Germinal center (tissue), 1 donor: ENCODE measurements at places on chromosomes 13 and 19.

DNA sequence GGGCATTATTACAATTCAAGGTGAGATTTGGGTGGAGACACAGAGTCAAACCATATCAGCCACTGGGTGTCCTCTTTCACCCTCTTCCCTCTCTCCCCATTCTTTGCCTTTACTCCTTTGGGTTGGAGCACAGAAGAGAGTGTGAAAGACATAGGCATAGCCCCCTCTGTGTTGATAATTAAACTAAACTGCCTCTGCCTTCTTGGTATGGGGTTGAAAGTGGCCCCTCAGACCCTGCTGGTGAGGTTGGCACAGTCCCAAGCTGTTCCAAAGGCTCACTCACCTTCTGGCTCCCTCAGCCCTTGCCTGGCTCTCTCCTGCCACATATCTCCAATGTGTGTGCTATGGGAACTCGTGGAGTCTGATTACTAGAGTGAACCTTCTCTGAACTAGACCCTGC, 210.6 kb upstream of the RXFP2 start:
- DNase-seq: no peak

DNA sequence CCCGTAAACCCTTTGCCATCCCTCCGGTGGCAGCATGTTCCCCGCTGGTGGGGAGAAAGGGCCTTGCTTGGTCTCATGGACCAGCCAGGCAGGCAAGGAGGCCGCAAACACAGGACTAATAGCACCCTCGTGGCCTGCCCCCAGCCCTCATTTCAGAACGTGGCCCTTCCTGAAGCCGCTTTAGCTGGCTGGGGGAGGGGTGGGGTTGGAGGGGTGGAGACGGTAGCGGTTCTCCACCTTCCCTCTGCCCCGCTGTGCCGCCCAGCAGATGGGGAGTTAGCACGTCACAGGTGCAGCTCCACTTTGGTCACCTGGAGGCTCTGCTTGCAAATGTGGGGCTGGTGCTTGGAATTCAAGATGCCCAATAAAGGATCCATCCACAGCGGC, 59.3 kb upstream of the URI1 start:
- no peak for DNase-seq

DNA sequence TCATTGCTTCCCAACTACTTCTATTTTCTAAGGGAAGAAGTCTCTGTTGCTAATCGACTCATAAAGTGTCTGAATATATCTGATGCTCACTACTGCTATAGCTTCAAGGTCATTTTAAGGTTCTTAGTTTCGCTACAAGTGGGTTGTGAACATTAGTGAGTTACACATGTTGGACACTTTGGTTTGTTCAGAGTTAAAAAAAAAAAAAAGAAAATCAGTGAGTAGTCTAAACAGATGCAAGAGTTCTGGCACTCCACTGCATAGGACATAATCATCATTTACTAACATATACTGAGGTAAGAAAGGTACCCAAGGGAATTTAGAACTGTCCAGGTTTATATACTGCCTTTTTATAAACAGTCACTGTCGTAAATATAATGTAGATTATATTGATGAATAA, 108.8 kb downstream of the KLF12 start:
- DNase-seq: no peak

DNA sequence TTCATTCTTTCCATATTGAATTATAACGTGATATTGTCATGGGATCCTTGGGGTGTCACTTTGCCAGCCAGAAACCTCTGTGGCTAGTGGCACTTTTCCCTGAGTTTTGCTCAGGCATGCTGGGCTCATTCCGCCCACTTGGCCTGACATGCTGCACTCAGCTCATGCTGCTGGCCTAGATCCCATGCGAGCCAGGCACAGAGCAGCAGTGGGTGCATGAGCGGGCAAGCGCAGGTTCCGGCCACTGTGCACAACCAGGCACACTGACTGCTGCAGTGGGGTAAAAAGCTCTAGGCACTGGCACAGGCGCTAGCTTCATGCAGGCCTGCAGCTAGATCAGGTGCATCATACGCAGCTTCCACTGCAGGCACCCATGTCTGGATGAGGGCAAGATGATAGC, 221.2 kb downstream of the MAB21L1 start:
- DNase-seq: no peak

DNA sequence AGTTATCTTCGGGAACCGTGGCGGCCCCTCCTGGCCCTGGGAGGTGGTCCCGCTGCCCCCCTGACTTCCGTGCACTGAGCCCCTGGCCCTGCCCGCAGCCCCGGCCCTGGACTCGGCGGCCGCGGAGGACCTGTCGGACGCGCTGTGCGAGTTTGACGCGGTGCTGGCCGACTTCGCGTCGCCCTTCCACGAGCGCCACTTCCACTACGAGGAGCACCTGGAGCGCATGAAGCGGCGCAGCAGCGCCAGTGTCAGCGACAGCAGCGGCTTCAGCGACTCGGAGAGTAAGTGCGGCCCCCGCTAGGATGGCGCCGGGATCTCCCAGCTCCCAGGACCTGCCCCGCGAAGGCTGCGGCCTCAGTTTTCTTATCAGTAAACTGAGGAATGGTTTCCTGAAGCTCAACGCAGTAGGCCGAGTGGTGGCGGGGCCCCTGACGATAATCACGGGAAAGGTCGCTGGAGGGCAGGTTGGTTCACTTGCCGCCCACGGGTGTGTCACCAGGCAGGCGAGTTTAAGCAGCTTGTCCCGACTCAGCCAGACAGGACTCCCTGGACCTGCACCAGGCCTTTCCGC, 924 bp downstream of the RGCC start:
- DNase-seq: peak; percentile 31

DNA sequence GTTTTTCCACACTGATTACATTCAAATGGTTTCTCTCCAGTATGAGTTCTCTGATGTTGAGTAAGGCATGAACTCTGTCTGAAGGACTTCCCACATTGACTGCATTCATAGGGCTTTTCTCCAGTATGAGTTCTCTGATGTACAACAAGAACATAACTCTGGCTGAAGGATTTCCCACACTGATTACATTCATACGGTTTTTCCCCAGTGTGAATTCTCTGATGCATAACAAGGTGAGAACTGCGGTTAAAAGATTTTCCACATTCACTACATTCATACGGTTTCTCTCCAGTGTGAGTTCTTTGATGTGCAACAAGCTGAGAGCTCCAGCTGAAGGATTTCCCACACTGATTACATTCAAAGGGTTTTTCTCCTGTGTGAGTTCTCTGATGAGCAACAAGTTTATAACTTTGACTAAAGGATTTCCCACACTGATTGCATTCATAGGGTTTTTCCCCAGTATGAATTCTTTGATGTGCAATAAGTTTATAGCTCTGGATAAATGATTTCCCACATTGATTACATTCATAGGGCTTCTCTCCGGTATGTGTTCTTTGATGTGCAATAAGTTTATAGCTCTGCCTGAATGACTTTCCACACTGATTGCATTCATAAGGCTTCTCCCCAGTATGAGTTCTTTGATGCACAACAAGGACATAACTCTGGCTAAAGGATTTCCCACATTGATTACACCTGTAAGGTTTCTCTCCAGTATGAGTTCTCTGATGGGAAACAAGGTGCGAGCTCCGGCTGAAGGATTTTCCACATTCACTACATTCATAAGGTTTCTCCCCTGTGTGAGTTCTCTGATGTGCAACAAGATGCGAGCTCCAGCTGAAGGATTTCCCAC, 23.5 kb downstream of the ZNF180 start:
- no peak for DNase-seq

GRCh38 chr19:8265872-8266271, 42.3 kb downstream of the CD320 start:
- DNase-seq: no peak

- DNase-seq: peak; percentile 17
Measured at GRCh38 chr13:113493315-113493951, 2.9 kb upstream of the DCUN1D2 start.

DNA sequence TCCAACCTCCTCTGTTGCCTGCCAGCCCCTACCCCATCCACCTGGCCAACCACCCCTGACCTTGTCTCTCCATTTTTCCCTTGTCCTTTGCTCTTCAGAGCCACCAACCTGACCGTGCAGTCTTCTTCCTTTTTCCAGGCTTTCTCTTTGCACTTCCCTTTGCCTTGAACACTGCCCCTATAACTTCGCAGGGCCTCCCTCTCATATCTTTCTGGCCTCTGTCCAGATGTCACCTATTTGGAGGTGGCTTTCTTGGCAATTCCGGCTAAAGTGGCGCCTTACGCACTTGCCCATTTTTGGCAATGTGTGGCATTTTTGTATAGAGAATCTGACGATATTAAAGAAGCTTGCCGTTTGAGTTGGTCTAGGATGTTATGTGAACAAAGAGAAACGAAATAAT, 844 bp downstream of the ZNF543 start:
- no peak for DNase-seq

- DNase-seq: no peak
Measured at GRCh38 chr19:57314146-57314545, 6.1 kb upstream of the ZNF543 start.

DNA sequence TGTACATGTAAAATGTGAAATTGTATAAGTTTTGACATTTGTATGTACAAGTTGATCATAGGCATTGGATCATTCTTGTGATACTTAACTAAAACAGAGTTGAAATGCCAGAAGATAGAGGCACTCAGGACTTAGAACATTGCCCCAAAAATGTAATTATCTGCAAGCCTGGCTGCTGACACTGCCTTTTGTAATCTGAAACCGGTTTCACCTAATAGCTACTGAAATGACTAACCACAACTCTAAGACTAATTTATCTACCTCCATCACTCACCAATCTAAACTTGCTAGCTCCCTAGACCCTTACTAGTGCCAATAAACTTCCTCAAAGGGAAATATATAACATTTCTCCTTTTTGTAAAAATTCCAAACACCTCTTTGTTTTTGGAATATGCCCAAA, 2596.2 kb downstream of the PCDH9 start:
- DNase-seq: no peak

DNA sequence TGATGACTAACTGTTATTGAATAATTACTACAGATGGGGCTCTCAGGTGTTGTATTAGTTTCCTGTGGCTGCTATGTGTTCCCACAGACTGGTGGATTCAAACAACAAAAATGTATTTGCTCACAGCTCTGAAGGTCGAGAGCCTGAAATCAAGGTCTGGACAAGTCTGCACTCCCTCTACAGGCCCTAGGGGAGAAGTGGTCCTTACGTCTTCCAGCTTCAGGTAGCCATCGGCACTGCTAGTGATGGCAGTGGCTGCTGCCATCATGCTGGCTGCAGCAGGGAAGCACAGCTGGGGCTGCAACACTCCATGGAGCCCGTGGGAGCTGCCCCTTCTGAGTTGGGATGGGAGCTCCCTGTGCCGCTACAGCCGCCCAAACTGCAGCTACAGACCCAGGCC, 1.9 kb downstream of the TEX26 start:
- no peak for DNase-seq

GRCh38 chr13:32262165-32262564, 53.0 kb downstream of the ZAR1L start:
- no peak for DNase-seq

DNA sequence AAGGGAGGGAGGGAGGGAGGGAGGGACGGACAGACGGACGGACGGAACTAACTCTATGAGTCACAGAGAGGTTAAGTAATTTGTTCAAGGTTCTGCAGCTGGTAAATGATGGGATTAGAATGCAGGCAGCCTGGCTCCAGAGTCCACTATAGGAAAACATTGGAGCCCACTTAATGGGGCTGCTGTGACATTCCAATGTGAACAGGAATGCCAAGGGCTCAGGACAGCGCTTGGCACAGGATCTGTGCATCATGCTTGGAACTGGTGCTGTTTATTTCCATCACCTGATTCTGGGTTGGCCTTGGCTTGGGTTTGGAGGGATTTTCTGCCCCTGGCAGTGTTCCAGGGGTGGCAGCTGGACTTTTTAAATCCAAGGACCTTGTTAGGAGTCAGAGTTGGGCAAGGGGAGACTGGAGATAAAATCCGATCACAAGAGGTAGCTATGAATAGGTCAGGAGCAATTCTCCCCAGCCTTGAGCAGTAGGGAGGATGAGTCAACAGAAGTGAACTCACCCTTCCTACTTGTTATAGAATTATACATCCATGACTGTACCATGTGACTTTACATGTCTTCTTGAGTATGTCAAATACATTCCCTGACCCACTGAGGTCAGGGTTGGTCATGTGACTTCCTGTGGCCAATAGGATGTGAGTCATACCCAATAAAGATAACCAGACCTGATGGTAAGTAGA, 7.8 kb upstream of the HIF3A start:
- DNase-seq: no peak

- DNase-seq: no peak
Measured at GRCh38 chr13:61778531-61778930, 362.9 kb upstream of the PCDH20 start.

DNA sequence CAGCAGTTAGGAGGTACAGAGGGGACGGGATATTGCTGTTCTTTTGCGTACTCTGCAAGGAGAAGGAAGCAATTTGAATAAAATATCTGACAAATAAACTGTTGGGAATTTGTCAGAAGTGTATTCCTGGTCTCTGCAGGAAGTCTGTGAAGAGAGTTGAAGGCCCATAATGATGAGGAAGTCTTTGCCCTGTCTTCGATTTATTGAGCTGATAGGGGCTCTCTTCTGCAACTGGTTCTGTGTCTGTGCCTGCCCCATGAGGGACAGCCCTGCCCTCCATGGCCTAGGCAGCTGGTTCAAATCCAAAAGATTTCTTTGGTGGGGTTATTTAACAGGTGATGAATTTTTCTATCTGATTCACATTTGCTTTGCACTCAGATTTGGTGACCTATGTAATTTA, 339.7 kb upstream of the EDNRB start:
- no peak for DNase-seq

GRCh38 chr19:15926484-15926883, 7.8 kb downstream of the CYP4F11 start:
- DNase-seq: no peak

DNA sequence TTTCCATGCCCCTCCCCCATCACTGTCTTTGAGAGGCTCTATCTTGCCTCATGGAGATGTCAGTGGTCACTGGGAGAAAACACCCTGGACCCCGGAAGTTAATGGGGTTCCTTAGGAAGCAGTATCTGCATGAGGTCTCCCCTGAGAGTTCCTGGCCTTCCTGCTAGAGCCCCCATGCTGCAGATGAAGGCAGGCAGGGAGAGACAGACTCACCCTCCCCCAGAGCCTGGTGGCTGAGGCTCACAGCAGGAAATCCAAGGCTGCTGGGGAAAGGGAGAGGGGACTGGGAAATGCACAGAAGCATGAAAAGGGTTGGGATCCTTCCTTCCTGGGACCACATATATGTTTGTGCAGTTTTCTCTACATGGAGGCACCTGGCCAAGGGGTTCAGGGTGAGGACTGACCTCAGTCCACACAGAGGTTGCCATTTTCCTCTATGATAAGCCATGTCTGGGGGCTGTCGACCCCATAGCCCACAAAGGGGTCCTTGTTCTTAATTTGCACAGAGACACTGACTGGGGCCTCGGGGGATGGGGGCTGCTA, 95.4 kb downstream of the RNASEH2B start:
- no peak for DNase-seq

GRCh38 chr13:34070544-34071303, 252.8 kb downstream of the RFC3 start:
- DNase-seq: no peak
